Activated T-cell treated with anti-CD3 and anti-CD28 coated beads, Interleukin-2, amount 50 U/mL, for 48 hours (primary cell): ENCODE measurements at places on chromosomes 11 and 22.

GRCh38 chr11:45411228-45411946, 125.2 kb upstream of the SYT13 start:
- DNase-seq = no peak

DNA sequence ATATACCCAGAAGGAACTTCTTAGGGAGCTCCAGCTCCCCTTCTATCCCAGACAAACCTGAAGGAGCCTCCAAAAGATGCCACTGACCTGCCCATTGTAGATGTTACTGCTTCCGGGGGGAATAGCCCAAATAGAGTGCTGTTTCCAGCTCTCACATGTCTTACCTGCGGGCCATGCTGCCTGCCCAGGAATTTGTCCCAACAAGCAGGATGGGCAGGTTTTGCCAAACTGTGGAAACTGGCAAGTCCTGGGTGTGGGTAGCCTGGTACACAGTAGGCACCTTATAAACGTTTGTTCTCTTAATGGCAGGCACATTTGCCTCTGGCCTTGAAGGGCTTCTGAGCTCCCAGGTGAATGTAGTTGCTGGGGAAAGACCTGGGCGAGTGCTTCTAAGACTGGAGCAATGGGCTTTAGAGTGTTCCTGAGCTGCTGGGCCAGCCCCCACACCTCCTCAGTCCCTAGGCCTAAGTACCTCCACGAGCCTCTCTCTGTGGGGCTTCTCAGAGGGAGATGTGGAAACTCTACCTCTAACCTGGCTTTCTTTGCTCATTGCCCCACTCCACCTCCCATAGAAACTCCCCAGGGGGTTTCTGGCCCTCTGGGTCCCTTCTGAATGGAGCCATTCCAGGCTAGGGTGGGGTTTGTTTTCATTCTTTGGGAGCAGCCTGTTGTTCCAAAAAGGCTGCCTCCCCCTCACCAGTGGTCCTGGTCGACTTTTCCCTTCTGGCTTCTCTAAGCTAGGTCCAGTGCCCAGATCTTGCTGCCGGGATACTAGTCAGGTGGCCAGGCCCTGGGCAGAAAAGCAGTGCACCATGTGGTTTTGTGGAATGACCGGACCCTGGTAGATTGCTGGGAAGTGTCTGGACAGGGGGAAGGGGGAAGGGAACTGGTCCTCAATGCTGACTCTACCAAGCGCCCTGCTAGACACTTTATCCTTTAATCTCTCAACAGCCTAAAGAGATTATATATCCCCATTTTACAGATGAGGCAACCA, 37.2 kb downstream of the LIMK2 start:
- DNase-seq = no peak

DNA sequence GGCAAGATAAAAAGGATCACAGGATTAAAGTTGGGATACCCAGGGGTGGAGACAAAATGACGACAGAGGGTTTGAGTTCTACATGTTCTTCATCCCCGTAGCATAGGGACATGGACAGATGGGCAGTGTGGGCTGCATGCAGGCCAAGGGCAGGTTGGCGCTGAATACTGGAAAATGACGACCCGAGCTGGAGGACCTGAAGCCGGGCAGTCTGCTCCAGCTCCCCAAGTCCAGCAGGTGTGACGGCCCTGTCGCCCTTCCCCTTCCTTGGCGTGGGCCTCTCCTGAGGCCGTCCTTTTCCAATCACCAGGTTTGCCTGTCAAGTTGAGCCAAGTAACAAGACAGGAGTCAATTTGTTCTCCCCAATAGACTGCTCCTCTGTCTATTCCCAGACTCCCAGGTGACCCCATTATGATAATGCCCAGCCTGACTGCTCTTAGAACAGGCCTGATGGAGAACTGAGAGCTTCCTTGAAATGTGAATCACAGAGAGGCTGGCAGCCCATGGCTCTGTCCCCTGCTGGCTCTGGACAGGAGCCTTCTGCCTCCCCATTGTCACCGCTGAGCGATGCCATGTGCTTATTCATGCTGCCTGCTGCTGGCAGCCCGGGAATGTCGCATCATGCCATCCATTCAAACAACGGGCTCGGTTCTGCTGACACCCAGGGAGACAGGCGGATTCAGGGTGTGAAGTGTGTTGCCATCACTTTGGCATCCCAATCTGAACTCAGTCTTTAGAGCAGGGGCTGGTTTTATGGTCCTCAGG, 392.1 kb downstream of the NTM start:
- DNase-seq = no peak

DNA sequence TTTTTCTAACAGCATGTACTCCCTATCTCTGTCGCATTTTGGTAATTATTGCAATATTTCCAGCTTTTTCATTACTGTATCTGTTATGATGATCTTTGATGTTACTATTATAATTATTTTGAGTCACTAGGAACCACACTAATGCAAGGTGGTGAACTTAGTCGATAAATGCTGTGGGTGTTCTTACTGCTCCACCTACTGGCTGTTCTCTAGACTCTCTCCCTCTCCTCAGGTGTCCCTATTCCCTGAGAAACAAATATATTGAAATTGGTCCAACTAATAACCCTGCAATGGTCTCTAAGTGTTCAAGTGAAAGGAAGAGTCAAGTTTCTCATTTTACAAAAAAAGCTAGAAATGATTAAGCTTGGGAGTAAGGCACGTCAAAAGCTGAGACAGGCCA, 10.5 kb downstream of the ARL14EP start:
- no peak for DNase-seq

- no peak for DNase-seq
Observed at GRCh38 chr11:8242118-8242475, 21.6 kb downstream of the LMO1 start.

- no peak for DNase-seq
Observed at GRCh38 chr11:91981995-91982394, 242.6 kb upstream of the FAT3 start.

DNA sequence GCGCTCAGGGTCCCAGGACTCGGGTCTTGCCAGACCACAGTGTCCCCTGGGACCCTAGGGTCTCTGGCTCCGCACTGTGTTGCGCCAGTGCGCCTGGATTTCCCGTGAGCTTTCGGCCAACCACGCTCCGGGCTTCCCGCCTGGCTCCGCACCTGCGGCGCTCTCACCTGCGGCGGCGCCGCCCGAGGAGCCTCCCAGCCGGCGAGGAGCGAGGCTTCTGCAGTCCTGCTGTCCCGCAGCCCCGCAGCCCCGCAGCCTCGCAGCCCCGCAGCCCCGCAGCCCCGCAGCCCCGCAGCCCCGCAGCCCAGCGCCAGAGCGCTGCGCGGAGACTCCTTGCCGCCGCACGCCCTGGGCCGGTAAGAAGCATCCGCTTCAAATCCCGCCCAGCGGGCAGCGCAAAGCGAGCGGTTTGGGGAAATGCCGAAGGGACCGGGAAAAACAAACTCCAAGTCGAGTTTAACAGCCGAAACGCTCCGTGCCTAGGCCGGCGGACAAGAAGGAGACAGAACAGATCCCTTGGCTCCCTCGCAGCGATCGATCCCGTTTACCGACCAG, 939 bp downstream of the ALX4 start:
- no peak for DNase-seq

GRCh38 chr22:49614966-49615965, 212.4 kb downstream of the BRD1 start:
- no peak for DNase-seq
